ENCODE measurements at places on chromosomes 11 and 22.

GRCh38 chr11:123672568-123672967, 18.1 kb upstream of the SCN3B start:
- no peaks in the 10 kb centered on the region for H3K4me1 ChIP-seq
- peaks cover 26% of the 10 kb centered on the region for H3K27me3 ChIP-seq
- DNase-seq: no peak
- H3K36me3 ChIP-seq: no peaks in the 10 kb centered on the region

DNA sequence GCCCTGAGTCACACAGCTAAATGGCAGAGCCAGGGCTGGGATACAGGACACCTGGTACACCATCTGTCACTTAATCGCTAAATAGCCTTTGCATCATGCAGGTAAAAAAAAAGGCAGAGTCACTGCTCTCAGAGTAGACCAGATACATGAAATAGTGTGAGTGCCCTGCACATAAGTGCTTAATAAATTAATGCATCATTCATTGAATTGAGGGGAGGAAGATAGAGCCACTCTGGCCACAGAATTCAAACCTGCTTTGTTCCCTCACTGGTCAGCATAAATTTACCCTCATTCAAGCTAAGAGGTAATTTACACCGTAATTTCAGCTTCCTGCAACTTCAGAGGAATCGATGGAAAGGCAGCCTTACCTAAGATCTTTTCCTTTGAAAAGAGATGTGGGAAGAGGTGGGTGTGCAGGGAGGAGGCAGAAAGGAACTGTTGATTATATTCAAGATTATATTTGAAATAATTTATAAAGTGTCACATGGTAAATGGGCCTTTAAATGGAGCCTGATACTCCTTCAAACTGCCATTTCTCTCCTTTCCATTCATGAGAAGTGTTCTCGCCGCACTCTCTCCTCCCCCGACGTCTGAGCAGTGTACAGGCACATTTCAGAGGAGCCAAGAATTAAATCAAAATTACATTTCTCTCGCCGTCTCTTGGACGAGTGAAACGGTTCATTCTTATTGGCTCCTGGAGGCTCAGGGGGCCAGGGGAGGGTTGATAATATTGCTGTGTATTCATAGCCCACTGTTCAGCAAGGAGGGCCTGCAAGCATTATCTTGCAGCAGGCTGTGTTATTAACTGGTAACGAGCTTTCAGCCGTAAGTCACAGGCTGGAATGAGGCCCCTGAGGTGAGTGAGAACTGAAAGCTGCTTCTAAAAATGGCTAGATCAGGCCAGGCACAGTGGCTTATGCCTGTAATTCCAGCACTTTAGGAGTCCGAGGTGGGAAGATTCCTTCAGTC, 52.2 kb upstream of the HMGXB4 start:
- H3K36me3 ChIP-seq: no peaks in the 10 kb centered on the region
- H3K27ac ChIP-seq: no peak overlapping the region
- DNase-seq: no peak

DNA sequence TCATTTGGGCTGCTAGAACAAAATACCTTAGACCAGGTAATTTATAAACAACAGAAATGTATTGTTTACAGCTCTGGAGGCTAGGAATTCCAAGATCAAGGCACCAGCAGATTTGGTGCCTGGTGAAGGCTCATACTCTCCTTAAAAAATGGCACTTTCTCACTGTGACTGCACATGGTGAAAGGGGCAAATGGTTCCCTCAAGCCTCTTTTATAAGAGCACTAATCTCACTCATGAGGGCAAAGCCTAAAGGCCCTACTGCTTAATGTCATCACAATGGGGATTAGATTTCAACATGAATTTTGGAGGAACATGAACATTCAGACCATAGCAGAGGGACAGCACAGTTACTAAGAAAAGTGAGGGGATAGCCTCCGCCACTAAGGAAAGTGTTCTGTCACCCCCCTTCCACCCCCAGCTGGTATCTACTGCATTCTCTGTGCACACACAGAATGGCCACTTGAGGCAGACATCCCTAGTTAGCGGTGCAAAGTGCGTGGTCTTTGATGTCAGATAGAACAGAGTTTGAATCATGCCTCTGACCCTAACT, 47.2 kb upstream of the CEP295 start:
- H3K27ac ChIP-seq: no peak overlapping the region
- H3K36me3 ChIP-seq: no peaks in the 10 kb centered on the region

DNA sequence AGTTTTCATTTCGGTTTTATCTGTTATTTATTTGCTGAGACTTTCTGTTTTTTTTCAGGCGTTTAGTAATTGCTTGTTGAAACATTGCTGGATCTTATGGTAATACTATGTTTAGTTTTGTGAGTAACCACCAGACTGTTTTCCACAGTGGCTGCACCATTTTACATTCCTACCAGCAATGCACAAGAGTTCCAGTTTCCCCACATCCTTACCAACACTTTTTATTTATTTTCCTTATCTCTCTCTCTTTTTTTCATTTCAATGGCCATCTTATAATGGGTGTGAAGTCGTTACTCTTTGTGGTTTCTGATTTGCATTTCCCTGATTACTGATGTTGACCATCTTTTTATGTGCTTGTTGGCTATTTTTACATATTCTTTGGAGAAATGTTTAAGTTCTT, 23.7 kb downstream of the USP47 start:
- peak overlapping the region; percentile 7 for H3K4me3 ChIP-seq
- no peaks in the 10 kb centered on the region for H3K36me3 ChIP-seq
- H3K4me1 ChIP-seq: peaks cover 62% of the 10 kb centered on the region
- no peak for DNase-seq
- no peaks in the 10 kb centered on the region for H3K27me3 ChIP-seq

DNA sequence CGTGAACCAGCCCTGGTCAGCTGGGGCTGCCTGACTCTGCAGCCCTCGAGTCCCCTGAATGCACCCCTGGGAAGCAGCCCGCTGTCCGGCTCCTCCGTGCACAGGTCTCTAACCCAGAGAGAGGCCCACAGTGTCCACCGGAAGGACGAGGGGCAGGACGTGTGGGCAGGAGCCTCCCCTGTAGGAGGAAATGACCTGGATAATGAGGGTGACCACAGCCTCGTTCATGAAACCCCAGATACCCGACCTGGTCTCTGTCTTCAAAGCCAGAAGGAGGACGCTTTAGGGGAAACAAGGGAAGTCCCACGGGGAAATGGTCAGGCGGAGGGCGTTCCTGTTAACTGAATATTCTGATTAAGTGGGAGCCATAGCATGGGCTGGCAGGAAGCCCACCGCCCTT, 23.3 kb downstream of the LIF start:
- H3K4me3 ChIP-seq: peak overlapping the region; percentile 2
- H3K27me3 ChIP-seq: no peaks in the 10 kb centered on the region
- DNase-seq: no peak
- no peak overlapping the region for H3K27ac ChIP-seq

- no peak for DNase-seq
- H3K27ac ChIP-seq: no peak overlapping the region
- H3K4me3 ChIP-seq: no peak overlapping the region
- H3K4me1 ChIP-seq: no peaks in the 10 kb centered on the region
- H3K27me3 ChIP-seq: peaks cover 39% of the 10 kb centered on the region
Measured at GRCh38 chr22:47566491-47566890, 804.0 kb downstream of the TBC1D22A start.

- H3K4me1 ChIP-seq: no peaks in the 10 kb centered on the region
- no peak for DNase-seq
- peaks cover 52% of the 10 kb centered on the region for H3K27me3 ChIP-seq
- no peak overlapping the region for H3K4me3 ChIP-seq
- H3K27ac ChIP-seq: no peak overlapping the region
Measured at GRCh38 chr11:17558916-17559315, 11.9 kb downstream of the OTOG start.

DNA sequence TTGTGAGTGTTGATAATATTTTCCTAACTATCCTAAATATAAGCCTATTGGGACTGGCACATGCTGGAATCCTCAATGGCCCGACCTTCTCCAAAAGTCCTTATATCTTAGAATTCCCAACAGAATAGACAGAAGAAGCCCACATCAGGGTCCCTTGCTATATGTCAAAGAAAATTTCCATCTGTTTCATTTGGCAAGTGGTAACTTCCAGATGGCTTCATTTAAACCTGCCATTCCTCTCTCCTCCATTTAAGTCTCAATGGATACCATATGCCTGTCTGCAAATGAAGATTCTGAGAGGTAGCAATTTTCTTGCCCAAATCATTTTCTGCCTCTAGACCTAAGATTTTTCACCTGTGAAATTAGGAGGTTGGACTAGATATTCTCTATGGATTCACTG, 73.1 kb upstream of the KCNA4 start:
- no peak overlapping the region for H3K27ac ChIP-seq
- DNase-seq: no peak
- no peaks in the 10 kb centered on the region for H3K36me3 ChIP-seq
- no peak overlapping the region for H3K4me3 ChIP-seq
- H3K4me1 ChIP-seq: no peaks in the 10 kb centered on the region
- H3K27me3 ChIP-seq: no peaks in the 10 kb centered on the region

- H3K4me3 ChIP-seq: peak overlapping the region; percentile 88
- H3K4me1 ChIP-seq: peaks cover 13% of the 10 kb centered on the region
- H3K27ac ChIP-seq: peak overlapping the region; percentile 56
- H3K27me3 ChIP-seq: peaks cover 11% of the 10 kb centered on the region
Measured at GRCh38 chr11:112280268-112281126, 19.8 kb upstream of the PLET1 start.

GRCh38 chr11:35852056-35852455, 91.8 kb upstream of the LDLRAD3 start:
- H3K27ac ChIP-seq: no peak overlapping the region
- H3K4me3 ChIP-seq: no peak overlapping the region
- H3K27me3 ChIP-seq: peaks cover 35% of the 10 kb centered on the region
- no peaks in the 10 kb centered on the region for H3K4me1 ChIP-seq
- no peaks in the 10 kb centered on the region for H3K36me3 ChIP-seq
- no peak for DNase-seq

- H3K36me3 ChIP-seq: peaks cover 8% of the 10 kb centered on the region
- H3K27me3 ChIP-seq: no peaks in the 10 kb centered on the region
- no peak overlapping the region for H3K4me3 ChIP-seq
- no peak for DNase-seq
- no peak overlapping the region for H3K27ac ChIP-seq
Measured at GRCh38 chr22:29742326-29742725, 22.5 kb downstream of the CABP7 start.

DNA sequence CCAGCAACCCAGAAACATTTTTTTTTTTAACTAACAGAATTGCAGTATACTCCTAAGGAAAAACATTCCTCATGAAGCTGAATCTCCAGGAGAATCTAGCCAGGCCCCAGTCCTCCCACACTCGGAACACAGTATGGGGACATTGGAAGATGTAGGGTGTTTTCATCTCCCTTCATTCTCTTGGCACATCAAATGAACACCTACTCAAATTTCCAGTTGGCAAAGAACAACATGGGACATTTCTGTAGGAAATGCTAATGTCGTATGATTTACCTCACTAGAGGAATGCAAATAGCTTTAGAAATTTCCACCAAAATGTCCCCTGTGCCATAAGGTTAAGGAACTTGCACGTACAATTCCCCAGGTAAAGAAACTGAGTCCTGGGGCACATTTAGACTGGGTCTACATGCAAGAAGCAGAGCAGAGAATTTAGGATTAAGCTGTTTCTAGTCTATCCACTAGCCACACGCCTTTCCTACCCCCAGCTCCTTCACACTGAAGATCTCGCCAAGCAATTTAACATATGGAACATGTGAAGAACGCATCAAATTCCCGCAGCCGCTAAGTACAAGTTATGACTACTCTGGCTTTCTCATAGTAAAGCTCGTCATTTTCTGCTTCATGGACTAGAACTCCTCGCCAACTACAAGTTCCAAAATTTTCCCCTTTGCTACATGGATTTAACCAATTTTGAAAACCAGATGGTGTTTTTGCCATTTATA, 2.9 kb upstream of the CADM1 start:
- H3K4me3 ChIP-seq: no peak overlapping the region
- H3K4me1 ChIP-seq: peaks cover 12% of the 10 kb centered on the region
- H3K36me3 ChIP-seq: peaks cover 3% of the 10 kb centered on the region
- no peak for DNase-seq
- no peak overlapping the region for H3K27ac ChIP-seq
- peaks cover 39% of the 10 kb centered on the region for H3K27me3 ChIP-seq

DNA sequence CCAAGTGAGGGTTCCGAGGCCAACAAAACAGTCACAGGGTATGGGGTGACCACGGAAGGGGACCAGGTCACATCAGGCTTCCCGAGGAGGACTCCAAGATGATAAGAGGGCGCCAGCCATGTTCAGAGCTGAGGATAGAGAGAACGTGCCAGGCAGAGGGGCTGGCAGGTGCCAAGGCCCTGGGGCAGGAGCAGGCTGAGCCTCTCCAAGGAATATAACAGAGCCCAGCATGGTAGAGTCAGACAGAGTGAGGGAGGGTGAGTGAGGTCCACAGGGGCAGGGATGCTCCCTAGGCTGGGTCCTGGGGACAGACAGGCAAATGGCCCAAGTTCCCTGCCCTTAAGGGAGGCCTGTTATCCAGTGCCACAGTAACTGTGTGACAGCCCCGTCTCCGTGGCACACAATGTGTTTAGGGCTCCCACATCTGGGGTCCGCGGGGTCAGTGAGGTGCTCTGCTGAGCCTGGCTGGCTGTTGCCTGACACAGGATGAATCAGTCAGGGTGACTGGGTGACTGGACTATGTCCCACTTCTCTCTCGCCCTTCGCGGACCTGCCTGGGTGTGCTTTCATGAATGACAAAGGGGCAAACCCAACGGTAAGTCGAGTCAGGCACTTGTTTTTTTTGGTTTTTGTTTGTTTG, 105.3 kb downstream of the MPPED1 start:
- no peaks in the 10 kb centered on the region for H3K36me3 ChIP-seq
- no peaks in the 10 kb centered on the region for H3K4me1 ChIP-seq
- no peak for DNase-seq
- no peak overlapping the region for H3K27ac ChIP-seq
- H3K4me3 ChIP-seq: no peak overlapping the region

DNA sequence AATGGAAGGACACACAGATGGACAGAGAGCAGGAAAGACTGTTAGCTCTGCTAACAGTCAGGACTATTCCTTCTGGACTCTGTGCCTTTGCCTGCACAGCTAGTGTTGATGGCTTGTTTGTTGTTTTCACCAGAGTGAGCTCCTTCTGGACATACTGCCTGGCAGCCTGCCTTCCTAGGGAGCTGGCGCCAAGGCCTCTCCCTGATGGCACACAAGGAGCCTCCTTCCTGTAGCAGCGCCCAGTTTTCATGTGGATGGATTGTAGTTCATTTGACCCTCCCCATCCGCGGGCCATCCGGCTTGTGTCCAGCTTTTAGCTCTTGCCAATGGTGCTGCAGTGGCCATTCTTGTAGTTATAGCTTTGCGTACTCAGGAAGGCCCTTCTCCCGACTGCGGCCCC, 16.6 kb upstream of the BCR start:
- H3K27me3 ChIP-seq: no peaks in the 10 kb centered on the region
- H3K4me3 ChIP-seq: no peak overlapping the region
- no peak overlapping the region for H3K27ac ChIP-seq
- H3K36me3 ChIP-seq: peaks cover 4% of the 10 kb centered on the region
- no peaks in the 10 kb centered on the region for H3K4me1 ChIP-seq

- H3K27ac ChIP-seq: no peak overlapping the region
- H3K4me1 ChIP-seq: no peaks in the 10 kb centered on the region
- peaks cover 15% of the 10 kb centered on the region for H3K27me3 ChIP-seq
- H3K4me3 ChIP-seq: no peak overlapping the region
Measured at GRCh38 chr22:43312608-43313007, 30.6 kb downstream of the SCUBE1 start.

DNA sequence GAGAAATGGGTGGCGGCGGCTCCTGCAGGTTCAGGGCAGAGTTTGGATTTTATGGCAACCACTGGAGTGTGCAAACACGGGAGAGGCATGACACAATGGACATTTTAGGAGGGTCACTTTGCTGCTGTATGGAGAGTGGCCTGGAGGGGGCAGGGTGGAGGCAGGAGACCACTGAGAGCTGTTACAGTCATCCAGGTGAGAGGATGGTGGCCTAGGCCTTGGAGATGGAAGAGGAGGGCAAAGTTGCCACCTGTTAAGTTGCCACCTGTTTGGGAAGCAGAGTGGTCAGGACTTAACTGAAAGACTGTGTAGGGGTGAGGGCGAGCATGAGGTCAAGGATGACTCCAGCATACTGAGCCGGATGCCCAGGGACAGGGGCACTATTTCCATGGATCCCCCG, 2.3 kb upstream of the RAD9A start:
- peak overlapping the region; percentile 69 for H3K4me3 ChIP-seq
- peaks cover 12% of the 10 kb centered on the region for H3K36me3 ChIP-seq
- DNase-seq: no peak
- no peaks in the 10 kb centered on the region for H3K27me3 ChIP-seq

All from central memory CD8-positive, alpha-beta T cell (primary cell).